ENCODE measurements at places on chromosomes 3 and 15.

DNA sequence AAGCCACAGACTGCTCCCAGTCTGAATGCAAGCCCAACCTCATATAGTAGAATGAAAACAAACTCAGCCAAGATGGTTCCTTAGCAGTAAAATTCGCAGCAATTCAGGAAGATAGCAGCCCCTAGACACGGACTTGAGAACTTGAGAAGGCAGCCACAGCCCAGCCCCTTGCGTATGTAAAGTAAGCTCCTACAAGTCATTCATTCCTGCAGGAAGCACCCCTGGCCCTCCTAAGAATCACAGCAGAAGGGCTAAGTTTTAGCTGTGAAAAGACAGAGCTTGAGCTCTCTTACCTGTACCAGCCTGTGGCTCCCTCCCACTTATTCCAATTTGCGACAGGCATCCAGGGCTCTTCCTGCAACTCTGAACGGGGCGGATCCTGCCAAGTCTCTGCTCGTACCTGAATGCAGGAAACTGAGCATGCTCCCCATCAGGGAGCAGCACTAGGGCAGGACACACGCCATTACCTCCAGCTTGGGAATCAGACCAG is 136.4 kb downstream of the MAGI1 start:
- no peak for DNase-seq

- DNase-seq: no peak
Observed at GRCh38 chr3:192253138-192253887, 474.0 kb downstream of the FGF12 start.

DNA sequence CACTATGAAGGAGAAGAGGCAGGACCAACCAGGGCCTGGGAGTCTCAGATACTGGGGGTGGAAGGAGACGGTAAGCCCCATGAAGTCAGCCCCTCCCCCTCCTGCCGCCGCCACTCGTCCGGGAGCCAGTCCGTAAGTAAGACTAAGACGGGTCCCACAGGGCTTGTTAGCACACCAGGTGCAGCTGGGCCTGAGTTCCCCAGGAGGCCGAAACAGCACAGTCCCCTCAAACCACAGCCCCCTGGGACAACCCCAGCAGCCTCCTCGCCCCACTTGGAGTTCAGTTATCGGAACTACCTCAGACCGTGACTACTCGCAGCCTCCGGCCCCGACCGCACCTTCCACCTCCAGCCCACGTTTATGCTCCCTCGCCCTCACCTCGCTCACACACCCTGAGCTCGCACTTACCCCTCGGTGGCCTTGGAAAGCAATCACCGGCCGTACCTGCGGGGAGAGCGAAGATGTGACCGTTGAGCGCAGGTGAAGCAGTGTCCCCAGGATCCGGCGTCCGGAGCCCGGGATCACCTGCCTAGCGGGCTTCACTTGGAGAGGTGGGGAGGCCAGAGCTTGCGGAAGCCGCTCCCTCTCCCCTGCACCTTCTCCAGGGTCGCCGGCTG is 557 bp downstream of the ELL3 start:
- DNase-seq: no peak

DNA sequence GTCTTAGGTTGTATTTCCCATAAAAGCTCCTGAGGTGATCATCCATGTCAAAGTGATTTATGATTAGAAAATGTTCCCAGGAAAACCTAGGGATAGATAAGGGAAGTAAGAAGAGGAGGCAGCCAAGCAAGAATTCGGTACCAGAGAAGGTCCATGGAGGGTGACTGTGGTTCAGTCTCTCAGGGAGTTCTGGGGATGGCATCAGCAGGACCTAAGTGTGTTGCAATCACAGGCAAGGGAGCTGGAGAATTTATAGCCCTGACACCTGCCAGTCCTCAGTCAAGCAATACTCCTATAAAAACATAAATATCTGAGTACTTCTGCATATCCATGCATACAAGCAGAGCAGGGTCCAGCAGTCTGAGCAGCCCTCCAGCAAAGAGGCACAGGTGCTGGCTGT is 95.6 kb upstream of the TOPAZ1 start:
- DNase-seq: no peak

DNA sequence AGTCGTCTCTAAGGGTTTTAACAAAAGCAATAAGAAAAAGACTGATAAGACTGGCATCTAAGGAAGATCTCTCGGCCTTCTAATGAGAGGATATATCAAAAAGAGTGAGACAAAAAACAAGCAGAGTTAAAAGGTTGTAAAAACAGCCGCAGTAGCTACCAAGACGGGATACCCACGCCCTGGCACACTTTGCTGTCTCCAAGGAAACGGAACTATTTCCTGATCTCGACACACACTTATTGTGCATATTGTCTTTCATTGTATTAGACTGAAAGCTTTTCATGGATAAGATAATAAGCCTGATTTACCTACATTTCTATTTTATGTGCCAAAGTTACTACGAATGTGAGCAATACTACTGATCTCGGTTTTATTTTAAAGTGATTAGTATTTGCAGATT is 161.5 kb upstream of the MCTP2 start:
- no peak for DNase-seq

GRCh38 chr15:63010920-63011693 is 31.4 kb upstream of the TPM1 start:
- no peak for DNase-seq

GRCh38 chr3:178291574-178292370 is 244.5 kb upstream of the KCNMB2 start:
- DNase-seq: no peak

- no peak for DNase-seq
Observed at GRCh38 chr3:132255041-132255745, 62.0 kb upstream of the ACP3 start.

GRCh38 chr3:134294302-134295280 is 43.9 kb upstream of the RYK start:
- DNase-seq: no peak

- DNase-seq: no peak
Observed at GRCh38 chr3:117962750-117963149, 1071.9 kb downstream of the IGSF11 start.

- no peak for DNase-seq
Observed at GRCh38 chr15:89852342-89852995, 37.8 kb upstream of the ANPEP start.

GRCh38 chr3:109184726-109185125 is 48.2 kb downstream of the C3orf85 start:
- no peak for DNase-seq

GRCh38 chr3:37993820-37994638 is 3.4 kb downstream of the VILL start:
- peak; percentile 74 for DNase-seq

DNA sequence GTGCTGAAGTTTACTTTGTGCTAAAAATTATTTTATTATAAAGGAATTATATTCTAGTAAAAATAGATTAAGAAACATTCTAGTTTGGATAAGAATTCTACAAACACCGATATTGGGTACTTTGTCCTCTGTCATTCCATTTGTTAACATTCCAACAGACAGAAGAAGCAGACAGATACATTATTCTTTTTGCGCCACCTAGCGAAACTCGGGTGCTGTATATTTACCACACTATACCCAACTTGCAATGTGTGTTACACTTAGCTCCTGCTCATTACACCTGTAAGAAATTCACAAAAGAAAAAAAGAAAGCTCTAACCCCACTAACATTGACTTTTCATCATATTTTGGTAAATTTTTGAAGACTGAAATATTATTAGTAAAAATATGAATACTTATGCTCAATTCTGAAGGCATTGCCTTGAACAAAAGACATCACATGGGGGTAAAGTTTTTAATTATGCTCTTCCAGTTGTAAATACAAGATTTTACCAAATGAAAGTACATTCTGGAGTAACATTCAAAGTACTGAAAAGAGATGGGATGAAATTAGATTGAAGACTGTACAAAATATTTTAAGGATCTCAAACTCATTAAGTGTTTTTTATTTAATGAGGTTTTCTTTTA is 136.5 kb upstream of the MLF1 start:
- DNase-seq: peak; percentile 54

GRCh38 chr3:9627901-9628633 is 21.2 kb upstream of the MTMR14 start:
- no peak for DNase-seq

DNA sequence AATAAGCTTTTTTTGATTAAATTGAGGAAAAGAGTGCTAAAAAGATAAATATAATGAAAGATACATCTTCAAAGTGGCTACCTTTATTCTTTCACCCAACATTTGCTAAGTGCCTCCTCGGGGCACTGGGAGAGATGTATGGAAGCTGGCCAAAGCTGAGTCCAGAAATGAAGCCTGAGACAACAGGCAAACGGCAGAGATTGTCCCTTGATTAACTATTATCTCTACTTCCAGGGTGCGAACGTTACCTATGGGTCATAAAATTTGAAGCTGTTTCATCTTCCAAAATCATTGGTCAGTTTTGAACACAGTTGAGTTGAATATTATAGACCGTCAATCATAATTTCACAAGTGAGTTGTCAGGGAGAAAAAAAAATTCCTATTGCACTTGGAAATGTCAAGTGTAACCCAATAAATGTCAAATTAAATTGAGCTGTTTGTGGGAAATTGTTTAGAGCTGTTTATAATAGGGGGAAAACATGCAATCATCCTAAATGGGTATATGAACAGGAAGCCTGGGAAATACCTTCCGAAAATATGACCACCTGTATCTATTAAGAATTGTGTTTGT is 73.9 kb downstream of the SUCLG2 start:
- no peak for DNase-seq

- no peak for DNase-seq
Observed at GRCh38 chr15:68583936-68584755, 5.4 kb downstream of the CORO2B start.

DNA sequence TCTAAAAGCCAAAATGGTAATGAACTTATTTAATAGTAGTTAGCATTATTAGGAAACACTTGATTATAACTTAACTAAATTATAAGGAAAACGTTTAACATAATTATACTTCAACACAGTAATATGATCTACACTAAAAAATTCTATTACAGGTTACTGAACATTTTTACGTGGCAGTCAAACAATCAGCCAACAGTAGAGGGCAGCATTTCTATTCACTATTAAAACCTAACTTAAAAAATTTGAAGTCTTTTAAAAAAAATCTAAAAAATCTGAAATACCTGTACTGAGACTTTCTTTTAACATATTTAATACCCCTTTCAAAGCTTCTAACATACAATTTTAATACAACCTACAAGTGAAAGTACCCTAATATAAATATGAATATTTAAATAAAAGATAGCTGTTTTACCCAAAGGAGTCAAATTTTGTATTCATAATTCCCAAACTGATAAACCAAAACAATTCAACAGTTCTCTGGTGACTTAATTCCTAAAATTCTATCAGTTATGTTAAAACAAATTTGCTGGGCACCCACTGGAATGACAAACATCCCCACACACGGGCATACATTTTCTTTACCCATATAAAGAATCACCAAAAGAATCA is 41.5 kb downstream of the DLG1 start:
- DNase-seq: no peak

- no peak for DNase-seq
Observed at GRCh38 chr3:6250167-6250566, 610.7 kb upstream of the GRM7 start.

DNA sequence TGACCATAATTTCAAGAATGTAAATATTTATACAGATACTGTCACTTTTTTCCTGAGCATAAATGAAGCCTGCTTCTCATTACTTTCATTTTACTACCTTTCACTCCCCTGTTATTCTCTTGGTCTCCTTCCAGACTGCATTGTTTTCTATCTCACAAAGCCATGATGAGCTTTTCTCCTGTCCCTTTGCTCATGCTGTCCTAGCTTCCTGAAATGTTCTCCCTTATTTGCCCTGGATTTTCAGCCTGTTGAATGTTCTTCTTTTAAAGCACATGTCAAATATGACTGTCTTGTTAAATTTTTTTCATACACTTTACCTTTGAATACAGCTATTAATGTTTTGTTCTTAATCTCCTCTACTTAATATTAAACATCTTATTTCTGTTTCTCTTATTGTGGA is 31.7 kb downstream of the ATP11B start:
- no peak for DNase-seq

DNA sequence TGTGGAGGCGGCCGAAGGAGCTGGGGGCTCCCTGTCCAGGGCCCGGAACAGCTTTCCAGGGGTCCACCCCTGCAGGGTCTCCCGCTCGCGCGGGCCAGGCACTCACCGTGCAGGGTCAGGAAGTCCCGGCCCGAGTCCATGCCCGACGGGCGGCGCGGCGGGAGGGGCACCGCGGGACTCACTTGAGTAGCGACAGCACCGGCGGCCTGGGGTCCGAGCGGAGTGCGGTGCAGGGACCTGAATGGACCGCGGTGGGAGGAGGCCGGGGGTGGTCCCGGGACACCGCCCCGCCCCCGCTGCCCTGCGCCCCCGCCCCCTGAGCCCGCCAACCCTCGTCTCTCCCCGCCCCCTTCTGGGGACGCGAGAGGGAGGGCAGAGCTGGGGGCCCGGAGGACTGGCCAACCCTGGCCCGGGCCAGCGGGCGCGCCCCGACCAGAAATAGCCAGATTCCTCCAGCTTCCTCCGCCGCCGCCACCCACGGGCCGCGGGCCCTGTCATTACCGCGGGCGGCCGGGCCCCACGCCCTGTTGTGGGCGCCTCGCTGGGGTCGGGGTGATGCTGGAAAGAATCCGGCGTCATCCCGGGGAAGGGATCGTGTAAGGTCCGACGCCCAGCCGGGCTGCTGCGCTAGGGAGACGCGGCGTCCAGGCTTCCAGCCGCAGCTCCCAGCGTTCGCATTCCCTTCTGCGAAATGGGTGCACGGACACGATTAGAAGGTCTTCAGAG is at the start of gene PLCD1:
Gene PLCD1 (minus strand): TSS at position 243 of the 726 bp plus-strand sequence. CDS start 103 bp downstream, at position 140.
- no peak for DNase-seq

DNA sequence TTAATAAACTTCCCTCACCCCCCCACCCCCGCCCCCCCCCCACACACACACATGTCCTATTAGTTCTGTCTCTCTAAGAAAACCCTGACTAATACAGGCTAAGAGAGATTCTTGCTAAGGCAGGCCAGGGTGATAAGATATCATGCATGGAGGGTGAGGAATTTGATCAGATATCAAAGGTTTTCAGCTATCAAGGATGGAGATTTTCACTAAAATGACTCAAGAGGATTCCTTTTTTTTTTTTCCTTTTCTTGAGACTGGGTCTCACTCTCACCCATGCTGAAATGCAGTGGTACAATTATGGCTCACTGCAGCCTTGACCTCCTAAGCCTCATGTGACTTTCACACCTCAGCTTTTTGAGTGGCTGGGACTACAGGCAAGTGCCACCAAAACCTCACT is 14.9 kb upstream of the SENP7 start:
- DNase-seq: no peak

DNA sequence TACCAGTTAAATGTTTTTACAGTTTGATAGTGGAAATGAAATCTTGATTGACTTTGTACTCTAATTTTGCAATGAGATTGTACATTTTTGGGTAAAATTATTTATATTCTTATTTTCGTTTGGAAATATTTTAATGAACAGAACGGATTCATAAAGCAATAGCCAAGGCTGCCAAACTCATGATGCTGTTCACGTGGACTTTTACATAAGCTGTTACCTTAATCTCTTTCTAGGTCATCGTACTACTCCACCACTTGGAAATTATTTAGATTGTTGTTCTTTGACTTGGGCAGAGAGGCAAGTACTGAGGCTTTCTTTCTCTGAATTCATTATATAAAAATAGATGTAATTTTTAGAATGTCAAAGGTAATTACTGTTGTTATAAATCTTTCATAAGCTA is 16.2 kb downstream of the SYNPR start:
- DNase-seq: no peak

GRCh38 chr15:52440414-52440813 is 88.3 kb downstream of the MYO5A start:
- DNase-seq: no peak
